Type B pancreatic cell (in vitro differentiated cells): ENCODE measurements at places on chromosomes 1 and 21. TPM values are rescaled to one million over a fixed set of nuclear protein-coding genes. Genes with fewer than 3 reads are reported as not detected.

The PTPN22 gene
- total RNA-seq = not detected in 2 replicates

- H3K36me3 ChIP-seq = no peaks in the 10 kb centered on the region
- H3K27me3 ChIP-seq = no peaks in the 10 kb centered on the region
- H3K4me3 ChIP-seq = no peak overlapping the region
- DNase-seq = no peak
Observed at GRCh38 chr1:87117761-87118368, 203.4 kb downstream of the HS2ST1 start.

GRCh38 chr1:61797045-61797755 is 54.9 kb downstream of the PATJ start:
- no peak overlapping the region for H3K4me3 ChIP-seq
- H3K36me3 ChIP-seq = peaks cover 28% of the 10 kb centered on the region
- DNase-seq = no peak
- no peaks in the 10 kb centered on the region for H3K27me3 ChIP-seq
- H3K4me1 ChIP-seq = no peaks in the 10 kb centered on the region

The EFNA4 gene
- total RNA-seq = 21.2 and 22.1 TPM in 2 replicates

The RHOU gene
- total RNA-seq = 81.1 and 121 TPM in 2 replicates

DNA sequence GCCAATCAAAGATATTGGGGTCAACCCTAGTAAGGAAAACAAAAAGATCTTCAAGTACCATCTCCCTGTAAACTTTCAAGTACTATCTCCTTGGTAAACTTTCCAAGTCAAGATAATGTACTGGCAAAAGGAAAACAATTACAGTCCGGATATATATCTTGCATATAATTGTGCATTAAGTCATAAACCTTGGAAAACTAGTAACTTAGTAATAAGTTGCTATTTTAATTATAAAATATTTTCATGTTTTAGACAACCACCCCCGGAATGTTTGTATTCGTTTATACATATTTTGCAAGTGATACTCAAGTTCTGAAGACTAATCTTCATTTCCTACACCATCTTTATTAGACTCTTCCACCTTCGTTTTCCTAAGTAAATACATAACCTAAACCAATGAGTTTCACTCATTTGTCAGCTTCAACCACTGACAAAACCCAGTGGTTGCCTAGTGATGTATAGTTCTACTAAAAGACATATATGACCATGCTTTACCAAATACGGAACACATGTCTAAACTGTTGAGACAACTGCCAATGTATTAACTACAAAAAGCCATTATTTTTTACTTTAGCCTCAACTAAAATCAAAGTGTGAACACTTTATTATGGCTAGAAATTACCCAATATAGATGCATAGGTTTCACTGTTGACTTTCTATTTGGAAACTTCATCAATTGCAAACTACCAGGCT is 1.7 kb downstream of the AKT3 start:
- H3K4me1 ChIP-seq = peaks cover 12% of the 10 kb centered on the region
- no peaks in the 10 kb centered on the region for H3K36me3 ChIP-seq

GRCh38 chr1:24961961-24962861 is 32.1 kb upstream of the RUNX3 start:
- peaks cover 9% of the 10 kb centered on the region for H3K27me3 ChIP-seq
- no peak overlapping the region for H3K27ac ChIP-seq
- no peaks in the 10 kb centered on the region for H3K36me3 ChIP-seq
- no peaks in the 10 kb centered on the region for H3K4me1 ChIP-seq
- no peak overlapping the region for H3K4me3 ChIP-seq

The ATP6V1G3 gene
- total RNA-seq = 0.69 and 0.89 TPM in 2 replicates

The HENMT1 gene
- 6.9 and 11.5 TPM in 2 replicates for total RNA-seq

The MAN1C1 gene
- 6.4 and 9.1 TPM in 2 replicates for total RNA-seq

The GJA9 gene
- not detected in 2 replicates for total RNA-seq

DNA sequence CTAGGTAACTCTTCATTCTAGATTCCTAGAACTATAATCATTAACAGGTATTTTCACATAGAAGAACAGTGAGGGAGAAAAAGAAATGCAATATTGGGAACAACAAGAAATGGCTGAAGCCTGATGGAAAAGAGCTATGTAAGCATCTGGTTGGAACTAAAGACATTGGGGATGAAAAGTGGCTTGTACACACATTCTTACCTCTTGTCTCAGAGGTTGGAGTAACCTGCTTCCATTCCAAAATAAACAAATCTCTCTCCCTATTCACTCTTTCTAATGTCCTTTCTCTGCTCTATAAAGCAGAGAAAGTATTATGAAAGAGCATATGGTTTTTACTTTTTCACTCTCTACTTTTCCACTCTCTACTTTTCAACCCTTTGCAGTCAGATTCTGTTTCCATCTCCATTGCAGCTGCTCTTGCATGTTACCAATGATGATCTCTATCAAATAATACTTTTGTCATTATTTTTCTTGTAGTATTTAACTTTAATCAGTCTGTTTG is 37.5 kb downstream of the CMPK1 start:
- no peak overlapping the region for H3K27ac ChIP-seq
- DNase-seq = no peak
- H3K27me3 ChIP-seq = no peaks in the 10 kb centered on the region
- H3K4me1 ChIP-seq = no peaks in the 10 kb centered on the region
- no peak overlapping the region for H3K4me3 ChIP-seq

GRCh38 chr1:190323530-190323929 is 154.1 kb downstream of the BRINP3 start:
- no peak overlapping the region for H3K4me3 ChIP-seq
- DNase-seq = no peak
- H3K27ac ChIP-seq = no peak overlapping the region
- no peaks in the 10 kb centered on the region for H3K27me3 ChIP-seq
- H3K4me1 ChIP-seq = no peaks in the 10 kb centered on the region

GRCh38 chr1:220876511-220877376 is 2.5 kb upstream of the HLX start:
- no peak for DNase-seq
- peaks cover 24% of the 10 kb centered on the region for H3K4me1 ChIP-seq
- peaks cover 95% of the 10 kb centered on the region for H3K27me3 ChIP-seq
- H3K36me3 ChIP-seq = no peaks in the 10 kb centered on the region
- H3K27ac ChIP-seq = peak overlapping the region; percentile 23

- peak overlapping the region; percentile 83 for H3K27ac ChIP-seq
- peaks cover 63% of the 10 kb centered on the region for H3K27me3 ChIP-seq
- H3K36me3 ChIP-seq = no peaks in the 10 kb centered on the region
- peak; percentile 80 for DNase-seq
- peaks cover 10% of the 10 kb centered on the region for H3K4me1 ChIP-seq
Observed at GRCh38 chr1:20486457-20487235, 636 bp upstream of the CAMK2N1 start.

The SLC44A5 gene
- 1.3 and 2.4 TPM in 2 replicates for total RNA-seq
